ENCODE measurements at places on chromosomes 11 and 22. TPM values are rescaled to one million over a fixed set of nuclear protein-coding genes. Genes with fewer than 3 reads are reported as not detected.

DNA sequence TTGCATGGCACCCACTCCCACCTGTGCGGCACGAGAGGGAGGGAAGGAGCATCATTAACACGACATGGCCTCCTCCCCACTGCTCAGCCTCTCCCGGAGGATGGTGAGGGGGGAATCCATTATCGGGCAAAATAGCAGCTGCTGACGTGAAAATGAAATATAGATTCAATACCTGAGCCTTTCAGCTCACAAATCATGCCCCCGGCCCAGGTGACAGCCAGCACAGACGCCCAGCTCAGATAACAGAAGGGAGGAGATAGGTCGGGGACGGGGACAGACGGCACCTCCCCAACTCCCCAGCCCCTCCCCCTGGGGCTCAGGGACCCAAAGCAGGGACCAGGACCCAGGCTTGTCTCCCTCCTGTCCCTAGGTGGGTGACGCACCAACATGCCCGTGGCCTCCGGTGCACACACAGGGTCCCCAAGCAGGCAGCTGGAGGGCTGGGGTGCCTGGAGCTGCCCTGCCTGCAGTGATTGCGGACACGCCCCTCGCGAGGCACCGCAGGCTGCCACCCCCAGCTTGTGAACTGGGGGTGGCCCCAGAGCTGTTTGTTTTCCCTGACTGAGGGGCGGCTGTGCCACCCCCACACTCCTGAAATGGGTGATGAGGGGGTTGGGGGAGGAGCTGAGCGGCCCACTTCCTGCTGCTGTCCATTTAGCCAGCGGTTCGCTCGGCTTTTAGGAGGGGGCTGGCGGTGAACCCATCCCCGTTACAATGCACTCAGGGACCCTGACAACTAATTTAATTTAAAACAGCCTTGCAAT lies 31.7 kb downstream of the FLRT1 start:
- no peaks in the 10 kb centered on the region for H3K27me3 ChIP-seq
- peaks cover 9% of the 10 kb centered on the region for H3K4me1 ChIP-seq
- no peaks in the 10 kb centered on the region for H3K36me3 ChIP-seq
- no peak overlapping the region for H3K27ac ChIP-seq
- DNase-seq = no peak

GRCh38 chr11:93744669-93745004 lies 3.2 kb downstream of the C11orf54 start:
- peak overlapping the region; percentile 72 for H3K27ac ChIP-seq
- H3K27me3 ChIP-seq = no peaks in the 10 kb centered on the region
- H3K4me1 ChIP-seq = peaks cover 19% of the 10 kb centered on the region
- H3K4me3 ChIP-seq = no peak overlapping the region
- DNase-seq = no peak

RAG2 gene
- not detected for polyA plus RNA-seq

SLCO2B1 gene
- 22.4 TPM for polyA plus RNA-seq

All from sigmoid colon (tissue), 7 donors.